Stimulated activated CD4-positive, alpha-beta T cell treated with anti-CD3 and anti-CD28 coated beads, TNF-alpha, amount 100 ng/mL, for 1 hour (primary cell): ENCODE measurements at places on chromosomes 4 and X.

DNA sequence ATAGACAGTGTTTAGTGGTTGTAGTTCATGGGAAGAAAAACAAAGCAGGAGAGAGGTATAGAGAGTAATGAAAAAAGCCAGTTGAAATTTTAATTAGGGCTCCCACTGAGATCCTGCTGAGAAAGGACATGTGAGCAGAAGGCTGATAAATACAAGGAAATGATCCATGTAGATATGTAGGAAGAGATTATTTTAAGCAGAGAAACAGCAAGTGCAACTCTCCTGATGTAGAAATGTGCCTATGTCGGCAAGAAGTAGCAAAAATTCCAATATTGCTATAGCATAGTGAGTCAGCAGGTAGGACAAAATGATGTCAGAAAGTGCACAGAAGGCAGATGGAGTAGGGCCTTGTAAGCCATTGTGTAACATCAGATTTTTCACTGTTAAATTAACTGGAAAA lies 1027.3 kb downstream of the PCDH18 start:
- no peak for DNase-seq

- DNase-seq = no peak
Measured at GRCh38 chrX:16851421-16851820, 18.7 kb downstream of the RBBP7 start.

DNA sequence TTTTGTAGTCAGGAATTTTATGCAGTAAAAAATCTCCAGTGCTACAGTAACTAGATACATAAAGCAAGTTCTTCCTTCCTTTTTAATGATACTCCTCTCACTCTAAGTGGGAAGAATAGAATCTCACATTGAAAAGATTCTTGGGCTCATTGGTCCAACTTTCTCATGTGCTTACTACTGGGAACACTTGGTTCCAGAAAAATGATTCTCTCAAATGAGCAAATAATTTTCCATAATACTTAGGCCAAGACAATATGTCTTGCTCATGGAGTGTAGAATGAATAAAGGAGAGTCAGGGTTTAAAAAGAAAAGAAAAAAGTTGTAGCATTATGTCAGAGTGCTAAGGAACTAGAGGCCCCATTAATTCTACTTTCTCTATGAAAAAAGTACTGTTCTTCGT lies 197.8 kb downstream of the RASL11B start:
- no peak for DNase-seq

DNA sequence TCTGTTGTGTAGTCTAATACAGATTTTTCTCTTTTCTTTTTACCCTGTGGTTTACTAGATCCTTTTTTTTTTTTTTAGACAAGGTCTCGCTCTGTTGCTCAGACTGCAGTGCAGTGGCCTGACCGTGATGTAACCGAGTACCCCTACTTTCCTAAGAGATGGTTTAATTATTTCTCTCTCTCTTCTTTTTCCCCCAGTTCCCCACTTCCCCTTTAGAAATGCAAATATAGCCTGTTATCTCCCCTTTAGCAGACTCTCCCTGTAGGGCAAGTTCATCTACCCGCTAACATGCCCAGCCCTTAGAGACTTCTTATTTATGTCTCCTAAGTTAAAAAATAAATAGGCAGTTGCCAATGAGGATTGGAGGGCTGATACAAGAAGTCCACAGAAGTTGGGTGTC lies 4.5 kb downstream of the SNX25 start:
- no peak for DNase-seq

DNA sequence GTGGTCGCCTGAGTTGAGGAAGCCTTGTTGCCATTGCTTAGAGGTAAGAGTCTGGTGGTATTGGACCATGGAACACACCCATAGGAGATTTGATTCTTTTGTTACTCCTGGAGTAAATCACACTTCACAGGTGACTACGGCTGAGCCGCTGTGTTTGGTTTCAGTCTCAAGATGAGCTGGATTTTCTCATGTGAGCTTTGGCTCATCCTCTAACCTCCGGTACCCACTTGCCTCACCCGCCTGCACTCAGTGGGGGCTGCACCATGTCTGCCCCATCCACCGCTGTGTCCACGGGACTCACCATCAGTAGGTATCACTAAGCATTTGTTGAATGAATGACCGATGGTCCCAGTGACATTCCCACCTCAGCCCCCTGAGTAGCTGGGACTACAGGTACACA lies 52.7 kb downstream of the HTT-AS start:
- DNase-seq = no peak

GRCh38 chr4:13455411-13455810 lies 28.7 kb downstream of the RAB28 start:
- no peak for DNase-seq

GRCh38 chrX:155747520-155747919 lies 133.6 kb upstream of the VAMP7 start:
- no peak for DNase-seq

DNA sequence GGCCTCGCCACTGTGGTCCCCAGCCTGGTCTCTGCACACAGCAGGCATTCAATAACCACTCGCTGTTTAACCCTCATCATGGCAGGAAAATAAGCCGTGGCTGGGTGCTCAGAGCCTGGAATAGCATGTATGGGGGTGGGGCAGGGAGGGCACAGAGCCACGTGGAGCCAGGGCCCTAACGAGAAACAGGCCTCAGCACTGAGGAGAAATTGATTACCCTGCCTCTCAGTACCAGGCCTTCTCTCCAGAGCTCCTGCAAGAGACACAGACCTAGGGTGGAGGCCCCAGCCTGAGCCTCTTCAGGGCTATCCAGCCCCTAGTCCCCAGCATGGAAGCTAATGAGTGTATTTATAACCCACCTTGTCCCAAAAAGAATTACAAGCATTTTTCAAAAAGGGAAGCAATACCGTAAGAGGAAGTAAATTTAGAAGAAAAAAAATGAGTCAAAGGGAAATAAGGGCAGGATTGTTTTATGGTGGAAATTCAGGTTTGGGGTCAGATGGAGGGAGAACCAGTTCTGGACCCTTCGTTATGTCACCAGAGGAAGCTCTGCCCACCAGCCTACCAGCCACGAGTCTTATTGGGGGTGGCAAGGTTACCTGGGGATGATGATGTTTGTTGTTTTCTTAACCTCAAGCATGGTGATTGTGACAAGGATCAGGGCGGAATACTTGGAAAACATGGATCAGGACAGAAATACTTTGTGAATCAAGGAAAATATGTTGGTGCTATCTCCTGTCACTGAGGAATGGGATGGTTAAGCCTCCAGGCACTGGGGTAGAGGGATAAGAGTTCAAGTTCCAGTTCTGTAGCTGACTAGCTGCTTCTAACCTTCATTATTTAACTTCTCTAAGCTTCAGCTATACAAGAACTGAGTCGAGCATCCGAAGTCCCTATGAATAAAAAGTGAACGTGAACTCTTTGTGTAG lies 101.9 kb upstream of the RBPJ start:
- no peak for DNase-seq

- no peak for DNase-seq
Measured at GRCh38 chr4:75679876-75680575, 6.8 kb upstream of the G3BP2 start.

GRCh38 chr4:188822698-188823097 lies 683.5 kb downstream of the TRIML1 start:
- no peak for DNase-seq
